ENCODE measurements at places on chromosomes 1 and 21. TPM values are rescaled to one million over a fixed set of nuclear protein-coding genes. Genes with fewer than 3 reads are reported as not detected.

NIBAN1 gene
- total RNA-seq, result 28.4 TPM

CD247 gene
- total RNA-seq, result 252 TPM

DNA sequence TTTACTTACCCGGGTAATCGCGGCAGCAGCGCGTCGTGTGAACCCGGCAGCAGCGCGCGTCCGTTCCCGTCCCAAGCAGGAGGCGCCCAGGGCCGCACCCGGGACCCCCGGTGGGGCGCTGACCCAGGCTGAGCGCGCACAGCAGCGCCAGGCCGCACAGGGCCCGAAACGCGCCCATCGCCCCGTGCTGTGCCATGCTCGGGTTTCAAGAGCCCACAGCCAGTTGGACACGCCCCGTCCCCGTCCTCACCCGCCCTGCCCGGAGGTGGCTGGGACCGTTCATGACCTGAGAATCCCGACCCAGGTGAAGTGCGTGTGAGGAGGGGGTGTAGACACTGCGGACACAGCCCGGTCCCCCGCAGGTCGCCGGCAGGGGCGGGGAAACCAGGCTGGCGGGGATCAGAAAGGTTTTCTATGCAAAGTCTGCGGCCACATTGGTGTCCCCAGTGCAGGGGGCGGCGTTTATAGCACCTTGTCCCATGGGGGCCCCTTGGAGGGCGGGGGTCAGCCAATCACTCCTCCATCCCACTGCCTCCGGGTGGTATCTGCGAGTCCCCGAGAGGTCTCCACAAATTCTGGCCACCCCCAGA is at the start of gene TNFRSF18:
TNFRSF18 (minus strand) TSS at position 217 of the 590 bp plus-strand sequence; CDS start at position 196, 21 bp downstream.
- peak within 1 kb of the TSS; percentile 61 for H3K27ac ChIP-seq
- peaks cover 10% of the 10 kb centered on the region for H3K4me1 ChIP-seq
- no peaks in the 10 kb centered on the region for H3K36me3 ChIP-seq
- H3K27me3 ChIP-seq, result peaks cover 2% of the 10 kb centered on the region
- DNase-seq, result peak; percentile 66

- no peaks in the 10 kb centered on the region for H3K36me3 ChIP-seq
- H3K27ac ChIP-seq, result no peak overlapping the region
- no peaks in the 10 kb centered on the region for H3K4me1 ChIP-seq
- DNase-seq, result no peak
- H3K4me3 ChIP-seq, result no peak overlapping the region
These were observed 126.3 kb upstream of the TMPRSS2 start for GRCh38 chr21:41634211-41634694.

DNA sequence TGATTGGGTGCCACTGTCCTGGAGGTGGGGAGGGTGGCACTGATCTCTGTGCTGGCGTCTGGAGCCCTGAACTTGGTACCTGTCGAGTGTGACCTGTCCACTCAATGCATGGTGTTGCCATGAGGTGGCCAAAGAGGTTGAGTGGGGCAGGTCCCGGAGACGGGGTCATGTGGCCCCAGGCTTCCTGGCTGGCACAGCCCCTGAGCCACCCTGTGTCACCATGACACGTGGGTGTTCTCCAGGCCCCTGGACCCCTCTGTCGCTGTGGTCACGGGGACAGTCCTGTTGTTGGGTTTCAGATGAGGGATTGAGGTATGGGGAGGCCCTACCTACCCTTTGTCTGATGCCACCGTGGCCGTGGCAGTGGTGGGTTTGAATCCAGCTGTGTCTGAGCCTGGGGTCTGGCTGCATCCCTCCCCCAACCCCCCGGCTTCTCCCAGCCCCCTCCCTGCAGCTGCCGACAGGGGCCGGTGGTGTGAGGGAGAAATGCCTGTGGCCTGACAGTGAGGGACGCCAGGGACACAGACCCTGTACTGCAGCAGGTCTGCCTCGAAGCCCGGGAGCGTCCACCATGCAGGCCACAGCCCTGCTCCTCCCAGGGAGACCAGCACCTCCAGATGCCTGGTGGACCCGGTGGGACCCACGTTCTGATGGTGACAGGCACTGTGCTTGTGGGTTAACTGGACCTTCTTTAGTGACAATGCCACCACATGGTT is 12.0 kb downstream of the TRPM2 start:
- no peaks in the 10 kb centered on the region for H3K27me3 ChIP-seq
- peaks cover 2% of the 10 kb centered on the region for H3K4me1 ChIP-seq
- no peak overlapping the region for H3K4me3 ChIP-seq
- peaks cover 32% of the 10 kb centered on the region for H3K36me3 ChIP-seq
- H3K27ac ChIP-seq, result no peak overlapping the region

GRCh38 chr1:222250376-222250775 is 297.5 kb downstream of the HHIPL2 start:
- H3K27ac ChIP-seq, result no peak overlapping the region
- H3K36me3 ChIP-seq, result no peaks in the 10 kb centered on the region
